Astrocyte of the hippocampus (primary cell): ENCODE measurements at places on chromosomes 6 and 20.

DNA sequence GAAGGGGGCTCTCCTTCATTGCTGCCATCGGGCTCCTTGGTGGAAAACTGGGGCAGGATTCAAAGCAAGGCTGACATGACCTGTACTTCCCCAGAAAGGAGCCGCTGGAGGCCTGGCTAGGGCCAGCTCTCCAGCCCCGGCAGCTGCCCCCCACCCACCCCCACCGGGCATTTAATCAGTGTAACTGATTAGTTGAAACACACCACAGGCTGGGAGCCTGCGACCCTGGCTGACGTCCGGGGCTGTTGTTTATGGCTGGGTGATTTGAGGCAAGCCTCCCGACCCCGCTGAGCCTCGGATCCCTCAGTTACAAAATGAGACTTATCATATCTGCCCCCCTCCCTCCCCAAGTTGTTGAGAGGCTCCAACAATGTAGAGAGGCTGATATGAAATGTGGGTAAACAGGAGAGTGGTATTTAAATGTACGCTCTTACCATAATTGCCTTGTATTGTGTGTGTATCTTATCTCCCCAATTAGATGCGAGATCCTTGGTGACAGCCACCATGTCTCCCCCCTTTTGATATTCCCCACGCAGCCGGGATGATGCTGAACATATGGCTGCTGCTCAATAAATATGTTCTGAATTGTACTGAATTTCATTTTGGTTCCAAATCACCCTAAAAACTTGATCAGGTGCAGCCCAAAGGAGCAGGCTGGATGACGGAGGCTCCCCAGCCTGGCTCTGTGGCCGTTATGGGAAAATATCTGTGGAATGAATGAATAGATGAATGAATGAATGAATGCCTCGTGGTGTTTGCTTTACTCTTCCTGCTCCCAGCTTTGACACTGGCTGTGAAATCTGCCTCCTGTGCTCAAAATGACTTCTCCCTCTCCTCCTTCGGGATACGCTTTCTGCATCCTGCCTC, 31.8 kb upstream of the APCDD1L start:
- DNase-seq, result no peak

- no peak for DNase-seq
These were observed 2.1 kb downstream of the SCUBE3 start for GRCh38 chr6:35215665-35216411.

- DNase-seq, result no peak
These were observed 19.9 kb downstream of the FOXO3 start for GRCh38 chr6:108580646-108581045.

DNA sequence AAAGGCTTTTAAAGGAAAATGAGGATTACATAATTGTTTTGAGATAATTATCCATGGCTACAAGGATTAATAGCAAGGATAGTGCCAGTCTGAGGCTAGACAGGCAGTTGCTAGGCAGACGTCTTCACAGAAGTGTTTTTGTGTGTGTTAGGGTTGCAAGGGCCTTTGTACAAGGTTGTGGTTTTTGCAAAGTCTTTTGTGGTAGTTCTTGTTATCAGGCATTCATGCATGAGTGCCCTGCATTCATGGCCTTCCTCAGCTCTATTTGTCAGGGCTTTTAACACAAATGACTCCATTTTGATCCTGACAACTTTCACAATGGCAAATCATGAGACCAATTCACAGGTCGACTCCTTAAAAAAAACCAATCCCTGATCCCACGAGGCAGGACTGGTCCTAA, 68.1 kb upstream of the TXNDC5 start:
- DNase-seq, result peak; percentile 92

DNA sequence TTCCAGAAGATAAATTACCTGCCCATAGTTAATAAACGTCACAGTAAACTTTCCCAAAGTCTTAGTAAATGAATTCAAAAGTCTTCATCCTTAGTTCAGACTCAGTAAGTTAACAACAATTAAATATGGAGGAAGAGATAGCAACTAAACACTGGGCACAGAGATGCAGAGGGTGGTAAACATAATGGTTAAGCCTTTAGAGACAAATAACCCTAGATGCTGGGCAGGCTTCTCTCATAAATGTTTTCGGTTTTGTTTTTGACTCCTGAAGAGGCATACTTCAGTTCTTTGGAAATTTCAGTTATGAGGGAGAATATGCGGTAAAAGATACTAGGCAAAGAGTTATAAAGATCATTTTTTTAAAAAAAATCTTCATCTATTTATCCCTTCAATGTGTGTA, 369.8 kb downstream of the FRK start:
- no peak for DNase-seq

- no peak for DNase-seq
These were observed 297.6 kb downstream of the ZNF217 start for GRCh38 chr20:53296025-53296424.

GRCh38 chr20:61419010-61419409, 166.9 kb downstream of the CDH4 start:
- no peak for DNase-seq

DNA sequence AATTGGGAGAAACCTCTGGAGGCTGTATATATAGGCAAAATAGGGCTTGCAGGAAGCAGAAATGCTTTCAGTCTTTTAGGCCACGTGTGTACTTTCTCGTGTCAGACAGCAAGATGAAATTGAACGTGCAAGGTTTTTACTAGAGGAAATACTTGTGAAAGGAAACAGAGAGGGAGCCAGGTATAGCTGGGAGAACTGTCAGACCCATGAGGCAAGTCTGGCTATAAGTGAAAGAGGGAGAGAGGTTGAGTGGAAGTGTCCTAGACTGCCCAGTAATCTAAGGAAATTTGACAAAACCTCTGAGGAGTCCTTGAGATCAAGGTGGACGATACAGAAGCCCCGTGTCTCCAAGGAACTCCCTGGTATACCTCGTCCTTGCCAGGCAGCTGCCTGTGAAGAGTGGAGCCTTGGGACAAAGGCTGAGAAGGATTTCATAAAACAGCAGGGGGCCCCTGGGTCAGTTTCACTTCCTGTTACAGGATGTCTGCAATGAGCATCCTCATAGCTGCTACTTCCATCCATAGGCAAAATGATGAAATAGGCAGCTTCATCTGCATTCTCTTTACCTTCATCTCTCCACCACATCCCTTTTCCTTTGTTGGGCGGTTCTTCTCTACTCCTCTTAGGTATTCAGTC, 114.4 kb upstream of the MAP3K7 start:
- DNase-seq, result no peak

DNA sequence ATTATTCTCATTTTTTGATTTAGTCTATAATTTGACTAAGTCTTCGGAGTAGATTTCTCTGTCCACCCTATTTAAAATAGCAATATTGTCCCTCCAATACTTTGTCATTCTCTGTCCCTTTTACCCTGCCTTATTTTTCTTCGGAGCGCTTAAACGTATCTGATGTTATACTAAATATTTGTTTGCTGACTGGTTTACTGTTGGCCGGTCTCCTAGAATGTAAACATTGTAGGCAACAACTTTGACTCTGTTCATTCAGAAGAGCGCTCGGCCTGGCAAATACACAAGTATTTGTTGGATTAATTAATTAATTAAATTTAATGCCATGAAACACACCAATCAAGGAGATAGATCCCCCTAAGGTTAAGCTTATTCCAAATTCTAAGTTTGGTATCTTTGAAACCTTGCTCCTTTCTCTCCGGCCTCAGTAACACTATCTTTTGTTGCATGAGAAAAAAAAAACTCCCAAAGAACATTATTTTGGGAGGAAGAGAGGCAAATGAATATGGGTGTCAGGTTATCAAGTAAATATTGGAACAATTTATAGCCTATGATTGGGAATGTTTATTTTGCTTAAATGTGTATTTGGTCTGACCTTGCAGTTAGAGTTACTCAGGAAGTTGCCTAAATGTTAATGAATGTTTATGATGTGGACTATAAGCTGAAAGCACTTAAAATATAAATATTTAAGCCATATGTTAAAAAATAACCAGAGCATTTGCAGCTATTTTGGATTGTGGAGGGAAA, 231.1 kb downstream of the SOX4 start:
- no peak for DNase-seq

DNA sequence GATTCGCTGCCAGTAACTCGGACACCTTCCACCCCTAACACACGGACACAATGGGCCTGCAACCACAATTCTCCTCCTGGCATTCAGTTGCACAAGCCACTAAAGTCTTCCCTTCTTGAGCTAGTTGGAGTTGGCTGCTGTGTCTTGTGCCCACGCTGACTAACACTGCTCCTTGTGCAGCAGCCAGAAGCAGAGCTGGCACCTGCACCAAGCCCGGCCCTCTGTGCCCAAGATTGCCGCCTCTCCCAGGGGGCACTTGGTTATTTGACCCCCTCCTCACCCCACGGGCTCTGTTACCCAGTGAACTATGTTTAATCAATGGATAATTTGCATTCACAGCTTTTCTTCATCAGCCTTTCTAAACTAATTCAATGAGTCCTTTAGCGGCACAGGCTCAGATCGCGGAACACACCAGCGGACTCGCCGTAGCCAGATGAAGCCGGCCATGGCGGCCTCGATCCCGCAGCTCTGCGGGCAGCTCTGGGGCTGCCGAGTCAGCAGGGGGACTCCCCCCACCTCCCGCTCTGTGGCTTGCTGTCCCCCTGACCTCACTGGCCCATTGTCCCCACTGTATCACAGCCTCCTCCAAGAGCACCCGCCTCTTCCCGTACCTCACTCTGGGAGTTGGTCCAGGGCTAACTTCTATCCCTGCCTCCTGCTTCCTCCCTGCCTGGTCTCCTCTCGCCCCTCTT, 94.8 kb upstream of the AFDN start:
- peak; percentile 55 for DNase-seq

DNA sequence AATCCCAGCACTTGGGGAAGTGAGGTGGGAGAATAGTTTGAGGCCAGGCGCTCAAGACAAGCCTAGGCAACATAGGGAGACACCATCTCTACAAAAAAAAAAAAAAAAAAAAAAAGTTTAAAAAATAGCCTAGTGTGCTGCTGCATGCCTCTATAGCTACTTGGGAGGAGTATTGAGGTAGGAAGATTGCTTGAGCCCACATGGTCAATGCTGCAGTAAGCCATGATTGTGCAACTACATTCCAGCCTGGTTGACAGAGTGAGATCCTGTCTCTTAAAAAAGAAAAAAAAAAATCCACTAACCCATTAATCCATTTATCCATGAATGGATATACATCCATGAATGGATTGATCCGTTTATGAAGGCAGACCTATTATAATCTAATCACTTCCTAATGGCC, 1064.6 kb upstream of the EYS start:
- no peak for DNase-seq

DNA sequence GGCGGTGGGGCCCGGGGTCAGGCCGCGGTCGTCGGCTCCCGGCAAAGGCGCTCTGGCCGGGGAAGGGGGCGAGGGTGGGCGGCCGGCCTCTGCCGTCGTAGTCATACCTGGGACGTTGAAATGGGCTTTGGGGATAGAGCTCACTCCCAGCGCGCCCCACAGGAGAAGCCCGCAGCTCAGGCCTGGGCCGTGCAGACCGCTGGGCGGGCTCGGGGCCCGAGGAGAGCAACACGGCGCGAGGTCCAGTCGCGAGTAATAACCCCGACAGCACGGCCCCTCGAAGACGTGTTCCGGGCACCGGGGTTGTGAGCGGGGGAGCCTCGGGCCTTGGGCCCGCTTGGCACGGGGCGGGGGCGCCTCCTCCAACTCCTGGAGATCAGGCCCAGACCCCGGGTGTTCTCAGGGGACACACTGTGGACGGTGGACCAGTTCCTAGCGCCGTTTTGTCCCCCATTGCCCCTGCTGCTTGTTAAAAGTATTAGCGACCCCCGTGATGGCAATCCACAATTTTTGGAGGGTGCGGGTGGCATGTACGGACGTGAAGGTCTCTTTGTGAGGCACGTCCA, 10.9 kb downstream of the FOXC1 start:
- DNase-seq, result no peak

DNA sequence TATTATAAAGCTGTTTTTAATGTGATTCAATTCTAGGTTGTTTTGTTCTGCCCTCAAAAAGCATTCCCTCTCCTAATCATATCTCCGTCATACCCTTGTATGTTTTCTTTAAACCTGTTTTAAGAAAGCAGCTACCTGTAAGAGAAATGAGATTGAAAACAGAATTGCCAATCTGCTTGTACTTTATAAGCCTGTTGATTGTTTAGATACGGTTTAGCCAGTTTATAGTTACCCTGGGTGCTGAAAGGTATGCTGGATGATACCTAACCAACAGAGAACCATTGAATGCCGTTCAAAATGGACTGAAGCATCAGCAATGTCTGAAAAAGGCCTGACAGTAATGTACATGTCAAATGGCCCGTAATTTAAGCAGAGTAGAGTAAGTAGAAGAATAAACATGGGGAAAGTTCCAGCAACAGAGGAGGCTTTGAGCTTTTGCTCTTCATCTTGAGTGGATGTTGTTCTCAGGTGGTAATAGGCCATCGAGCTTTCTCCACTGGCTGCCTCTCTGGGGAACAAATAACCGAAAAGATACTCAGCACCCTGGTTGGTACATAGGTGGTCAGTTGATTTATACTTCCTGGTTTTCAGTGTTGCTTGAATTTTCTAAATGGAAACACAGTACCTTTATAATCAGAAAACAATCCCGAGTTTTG, 27.5 kb downstream of the PTPN1 start:
- no peak for DNase-seq

DNA sequence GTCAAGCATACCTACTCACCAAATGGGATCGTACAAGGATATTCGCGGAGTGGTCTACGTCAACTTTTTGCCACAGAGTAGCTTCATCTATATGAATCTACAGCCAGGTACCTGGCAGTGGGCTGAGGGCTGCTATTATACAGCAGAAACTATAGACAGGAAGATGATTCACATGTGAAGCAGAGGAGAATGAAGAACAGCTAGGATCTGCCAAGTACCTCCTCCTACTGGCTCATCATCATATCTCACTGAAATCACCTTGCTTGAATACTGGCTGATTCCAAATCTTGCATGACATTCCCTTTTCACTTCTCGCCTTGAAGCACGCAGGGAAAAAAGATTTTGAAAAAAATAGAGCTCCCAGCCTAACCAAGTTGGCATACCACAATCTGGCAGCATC, 488.7 kb upstream of the NRSN1 start:
- DNase-seq, result no peak

GRCh38 chr20:19807191-19807945, 49.3 kb downstream of the RIN2 start:
- DNase-seq, result peak; percentile 51
